ENCODE measurements at places on chromosomes 16 and 17. TPM values are rescaled to one million over a fixed set of nuclear protein-coding genes. Genes with fewer than 3 reads are reported as not detected.

SLX4 gene
- total RNA-seq, result 3.6 TPM

CYGB gene
- total RNA-seq, result 15.1 TPM

DNAI2 gene
- not detected for total RNA-seq

SEC14L5 gene
- 1.6 TPM for total RNA-seq

FMNL1 gene
- total RNA-seq, result 17.3 TPM

TBC1D3G gene
- not detected for total RNA-seq

Data from mucosa of descending colon (tissue), 3 donors.